ENCODE measurements at places on chromosomes 12 and 14.

GRCh38 chr14:70472253-70473159, 20.5 kb downstream of the ADAM21 start:
- no peak for DNase-seq

GRCh38 chr14:74875941-74876913, at the start of gene PROX2:
Gene PROX2 (minus strand): TSS chr14:74876145. CDS start chr14:74863834, 12,311 bp downstream.
- DNase-seq = peak; percentile 26

GRCh38 chr14:103476631-103477030, 46.0 kb downstream of the CKB start:
- DNase-seq = no peak

DNA sequence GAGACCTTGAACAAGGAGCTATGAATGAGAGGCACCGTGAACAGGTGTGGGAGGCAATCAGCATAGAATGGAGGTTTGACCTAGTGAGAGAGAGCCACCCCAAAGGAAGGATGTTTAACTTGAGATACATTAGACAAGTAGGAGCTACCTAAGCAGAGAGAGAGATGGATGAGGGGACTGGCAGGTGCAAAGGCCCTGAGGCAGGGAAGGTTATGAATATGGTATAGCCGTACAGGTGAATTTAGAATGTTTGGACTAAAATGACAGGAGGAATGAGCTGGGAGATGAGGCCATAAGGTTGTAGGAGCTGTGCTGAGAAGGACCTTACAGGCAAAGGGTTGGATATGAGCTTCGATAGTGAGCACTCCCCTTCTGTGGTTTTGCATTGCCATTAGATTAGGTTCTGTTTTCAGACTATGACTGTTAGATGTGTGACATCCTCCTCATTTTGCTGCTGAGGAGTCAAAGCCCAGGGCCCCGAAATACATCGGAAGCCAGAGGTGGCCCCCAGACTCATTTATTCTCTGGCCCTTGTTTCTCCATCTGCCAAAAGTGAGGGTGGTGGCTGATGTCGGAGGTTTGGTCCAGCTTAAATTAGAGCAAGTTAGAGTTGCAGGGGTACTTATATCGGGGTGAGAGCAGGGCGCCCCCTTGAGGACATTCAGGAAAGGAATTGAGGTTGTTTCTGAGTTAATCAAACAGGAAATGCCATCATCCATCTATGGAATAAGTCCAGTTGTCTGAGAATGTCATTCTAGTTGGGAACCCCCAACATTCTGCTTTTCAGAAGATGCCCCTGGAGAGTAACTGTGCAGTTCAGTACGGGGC, 29.4 kb downstream of the SLC24A4 start:
- DNase-seq = peak; percentile 52

DNA sequence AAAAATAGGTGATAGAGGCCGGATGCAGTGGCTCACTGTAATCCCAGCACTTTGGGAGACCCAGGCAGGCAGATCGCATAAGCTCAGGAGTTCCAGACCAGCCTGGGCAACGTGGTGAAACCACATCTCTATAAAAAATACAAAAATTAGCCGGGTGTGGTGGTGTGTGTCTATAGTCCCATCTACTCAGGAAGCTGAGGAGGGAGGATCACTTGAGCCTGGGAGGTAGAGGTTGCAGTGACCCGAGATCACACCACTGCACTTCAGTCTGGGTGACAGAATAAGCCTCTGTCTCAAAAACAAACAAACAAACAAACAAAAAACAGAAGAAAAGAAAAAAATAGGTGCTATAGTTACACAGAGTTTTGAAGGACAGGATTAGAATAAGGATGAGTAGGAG, 142.1 kb downstream of the SAMD4A start:
- no peak for DNase-seq

DNA sequence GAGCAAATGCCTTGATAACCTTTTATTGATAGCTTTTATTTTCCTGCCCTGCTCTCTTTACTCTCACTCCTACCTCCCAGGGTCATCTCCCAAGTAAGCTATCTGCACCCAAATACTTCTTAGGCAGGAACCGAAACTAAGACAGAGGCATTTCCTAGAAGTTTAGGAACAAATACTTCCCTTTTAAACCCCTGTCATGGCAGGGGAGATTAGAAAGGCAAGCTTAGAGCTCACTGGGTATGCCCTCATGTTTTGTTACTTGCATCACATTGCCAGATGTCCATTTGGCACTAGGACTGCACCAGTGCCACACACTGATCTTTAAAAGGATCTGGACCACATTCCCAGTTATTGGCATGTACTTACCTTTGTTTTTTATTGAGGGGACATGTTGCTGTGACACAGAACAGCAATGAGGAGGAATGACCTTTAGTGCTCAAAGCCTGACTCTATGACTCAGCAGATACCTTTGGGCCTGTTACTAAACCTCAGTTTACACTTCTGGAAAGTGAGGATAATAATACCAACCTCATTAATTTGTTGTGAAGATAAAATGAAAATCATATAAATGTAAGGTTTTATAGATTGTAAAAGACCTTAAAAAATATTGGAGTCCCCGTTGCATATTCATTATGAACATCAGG, 40.9 kb upstream of the MBIP start:
- DNase-seq = no peak

GRCh38 chr14:82080370-82080769, 546.7 kb upstream of the SEL1L start:
- no peak for DNase-seq
